K562 (cell line): ENCODE measurements at places on chromosomes 4 and X. TPM values are rescaled to one million over a fixed set of nuclear protein-coding genes. Genes with fewer than 3 reads are reported as not detected.

MSMO1 gene
- total RNA-seq, result 39.2 and 41.2 TPM in 2 replicates

FAM241A gene
- total RNA-seq, result 5.0 and 5.4 TPM in 2 replicates

EPGN gene
- total RNA-seq, result not detected in 2 replicates

HOPX gene
- total RNA-seq, result 0.24 and 0.27 TPM in 2 replicates

MGARP gene
- total RNA-seq, result 0.31 and 0.35 TPM in 2 replicates

MTNR1A gene
- not detected in 2 replicates for total RNA-seq

SLC10A4 gene
- 16.9 and 18.0 TPM in 2 replicates for total RNA-seq

PPARGC1A gene
- 0.02 TPM in 1 of 2 replicates, not detected in the other for total RNA-seq

NDUFB11 gene
- total RNA-seq, result 155 and 165 TPM in 2 replicates

HDAC6 gene
- 83.1 and 91.8 TPM in 2 replicates for total RNA-seq

HAUS3 gene
- total RNA-seq, result 19.8 and 20.0 TPM in 2 replicates

MAGEE2 gene
- not detected in 2 replicates for total RNA-seq

SMIM31 gene
- not detected in 2 replicates for total RNA-seq

HTRA3 gene
- total RNA-seq, result 0.16 TPM in 1 of 2 replicates, not detected in the other

GAB3 gene
- 23.3 and 25.6 TPM in 2 replicates for total RNA-seq

GLRA3 gene
- total RNA-seq, result 0.11 TPM in 1 of 2 replicates, not detected in the other

CMC4 gene
- 5.3 and 5.4 TPM in 2 replicates for total RNA-seq

GLRA2 gene
- total RNA-seq, result not detected in 2 replicates

PDGFRA gene
- total RNA-seq, result 0.29 and 0.40 TPM in 2 replicates

NLRP2B gene
- total RNA-seq, result not detected in 2 replicates

SPANXN3 gene
- total RNA-seq, result not detected in 2 replicates

DMRTC1B gene
- not detected in 2 replicates for total RNA-seq

GLUD2 gene
- total RNA-seq, result 8.8 and 9.6 TPM in 2 replicates

GAGE2A gene
- 583 and 588 TPM in 2 replicates for total RNA-seq

SLITRK2 gene
- total RNA-seq, result not detected in 2 replicates

OTC gene
- not detected in 2 replicates for total RNA-seq

FGB gene
- 1.9 and 2.5 TPM in 2 replicates for total RNA-seq
